Adrenal gland (tissue), 19 donors: ENCODE measurements at places on chromosomes 16 and 17. TPM values are rescaled to one million over a fixed set of nuclear protein-coding genes. Genes with fewer than 3 reads are reported as not detected.

EPN2 gene
- polyA plus RNA-seq, result 12.0 TPM

ITGAD gene
- polyA plus RNA-seq, result 0.16 TPM

RAB11FIP3 gene
- 63.4 TPM for polyA plus RNA-seq

ARL4D gene
- 8.3 TPM for polyA plus RNA-seq

EMP2 gene
- polyA plus RNA-seq, result 5.9 TPM

KRT9 gene
- 0.61 TPM for polyA plus RNA-seq

ITGB3 gene
- polyA plus RNA-seq, result 0.40 TPM

MAP3K14 gene
- 2.9 TPM for polyA plus RNA-seq

CSH2 gene
- polyA plus RNA-seq, result not detected

LRRC45 gene
- polyA plus RNA-seq, result 15.4 TPM

CARD14 gene
- polyA plus RNA-seq, result 0.81 TPM

MAF gene
- 7.2 TPM for polyA plus RNA-seq

RAB40C gene
- polyA plus RNA-seq, result 36.2 TPM

COPZ2 gene
- polyA plus RNA-seq, result 33.4 TPM

C1QL1 gene
- 3.3 TPM for polyA plus RNA-seq

HYDIN gene
- 1.6 TPM for polyA plus RNA-seq

CMTM1 gene
- 1.4 TPM for polyA plus RNA-seq

PITPNC1 gene
- 6.8 TPM for polyA plus RNA-seq

OTOP2 gene
- not detected for polyA plus RNA-seq

TSNAXIP1 gene
- polyA plus RNA-seq, result 15.7 TPM

GPRC5B gene
- polyA plus RNA-seq, result 12.1 TPM

SYT17 gene
- 4.0 TPM for polyA plus RNA-seq

FBXW10 gene
- polyA plus RNA-seq, result 3.0 TPM
